ENCODE measurements at places on chromosomes 6 and 20.
A peak's percentile ranks its signal among the peaks of the same experiment; 100 is the strongest.

GRCh38 chr20:10857352-10858070 lies 183.7 kb upstream of the JAG1 start:
- no peak for DNase-seq

DNA sequence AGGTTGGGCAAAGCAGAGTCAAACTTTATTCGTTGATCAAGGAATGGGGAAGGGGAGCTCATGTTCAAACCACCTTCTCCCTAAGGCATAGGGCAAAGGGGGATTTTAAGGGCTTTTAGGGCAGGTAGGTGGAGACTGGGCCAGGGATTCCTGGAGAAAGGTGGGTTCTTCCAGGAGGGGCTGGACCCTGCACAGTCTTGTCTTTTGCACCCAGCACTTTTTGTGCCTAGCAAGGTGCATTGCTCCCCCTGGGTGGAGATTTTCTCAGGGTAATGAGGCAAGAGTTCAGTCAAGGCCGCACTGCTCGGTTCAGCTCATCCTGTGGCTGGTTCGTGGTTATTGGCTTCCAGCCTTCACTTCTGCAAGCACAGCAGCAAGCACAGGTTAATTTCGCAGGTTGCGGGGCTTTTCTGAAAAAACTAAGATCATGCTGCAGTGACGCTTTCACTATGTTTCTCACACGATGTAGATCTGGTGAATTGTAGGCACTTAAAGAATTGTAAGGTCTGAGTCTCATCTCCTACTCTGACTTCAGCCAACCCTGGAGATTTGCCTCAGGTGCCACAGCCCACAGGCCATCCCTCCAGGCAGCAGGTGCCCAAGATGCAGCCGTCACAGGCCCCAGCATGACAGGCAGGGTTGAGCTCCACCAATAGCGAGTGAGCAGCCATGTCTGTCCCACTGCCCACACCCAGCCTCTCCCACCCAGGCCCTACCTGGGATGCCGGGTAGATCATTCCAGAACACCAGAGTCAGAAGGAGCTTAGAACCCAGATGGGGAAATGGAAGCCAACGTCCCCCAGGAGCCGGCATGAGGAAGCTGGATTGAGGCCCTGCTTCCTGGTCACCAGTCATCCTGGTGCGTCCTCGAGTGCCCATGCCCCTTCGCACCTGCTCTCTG lies 37.1 kb downstream of the SUN5 start:
- peak; percentile 37 for DNase-seq

GRCh38 chr6:128209771-128210170 lies 308.9 kb upstream of the THEMIS start:
- no peak for DNase-seq

- DNase-seq, result no peak
Measured at GRCh38 chr20:7841291-7841970, 98.8 kb downstream of the HAO1 start.

- no peak for DNase-seq
Measured at GRCh38 chr20:37408302-37409193, 62.6 kb downstream of the SRC start.

GRCh38 chr6:38571721-38572120 lies 68.0 kb downstream of the BTBD9 start:
- DNase-seq, result no peak

- no peak for DNase-seq
Measured at GRCh38 chr20:38269040-38269439, 8.5 kb upstream of the KIAA1755 start.

DNA sequence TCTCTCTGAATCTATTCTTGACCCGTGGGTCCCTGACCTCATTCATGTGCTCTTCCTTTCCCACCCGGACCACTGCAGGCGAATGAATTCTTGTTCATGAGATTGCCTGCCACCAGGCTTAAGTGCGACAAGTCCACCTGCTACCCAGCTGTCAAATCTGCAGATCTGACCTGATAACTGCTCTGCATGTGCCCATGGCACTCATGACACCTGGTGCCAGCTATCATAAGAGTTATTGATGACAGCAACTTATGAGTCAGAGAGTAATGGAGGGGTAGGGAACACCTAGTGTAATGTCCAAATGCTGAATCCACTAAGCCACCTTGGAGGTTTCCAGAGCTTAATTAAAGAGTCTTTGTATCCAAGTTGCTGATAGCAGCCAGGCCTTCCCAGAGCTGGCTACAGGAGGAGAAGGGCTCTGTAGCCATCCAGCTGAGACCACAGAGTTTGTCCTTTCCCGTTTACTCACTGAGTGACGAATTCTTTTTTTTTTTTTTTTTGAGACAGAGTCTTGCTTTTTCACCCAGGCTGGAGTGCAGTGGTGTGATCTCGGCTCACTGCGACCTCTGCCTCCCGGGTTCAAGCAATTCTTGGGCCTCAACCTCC lies 17.4 kb downstream of the SHLD1 start:
- DNase-seq, result no peak

DNA sequence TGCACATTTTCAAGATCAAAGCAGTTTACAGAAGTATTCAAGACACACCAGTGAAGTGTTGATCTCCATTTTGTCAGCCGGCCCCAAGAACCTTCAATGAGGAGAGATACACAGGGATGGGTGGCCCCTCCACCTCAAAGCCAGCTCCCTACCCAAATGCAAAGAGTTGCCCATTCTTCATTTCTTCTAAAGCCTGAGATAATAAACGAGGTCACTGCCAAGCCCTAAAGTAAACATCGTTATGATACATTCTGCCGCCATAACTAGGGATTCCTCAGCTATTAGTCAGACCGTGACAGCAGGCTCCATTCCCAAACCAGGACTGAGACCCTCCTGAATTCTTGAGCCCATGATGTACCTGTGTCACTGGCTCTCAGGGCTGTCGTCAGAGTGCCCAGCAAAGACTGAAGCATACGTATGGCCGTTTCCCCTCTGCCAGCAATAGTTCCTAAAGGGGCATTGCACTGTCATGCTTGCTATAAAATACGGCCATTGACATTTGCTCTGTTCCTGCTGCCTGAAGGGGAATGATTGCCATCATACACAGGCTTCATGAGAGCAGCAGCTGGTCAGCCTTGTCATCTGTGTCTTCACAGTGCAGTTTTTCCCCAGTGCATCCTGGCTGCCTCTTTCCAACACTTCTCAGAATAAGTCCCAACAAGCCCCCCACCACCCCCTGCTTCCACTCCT lies 41.7 kb downstream of the ISM1 start:
- no peak for DNase-seq

DNA sequence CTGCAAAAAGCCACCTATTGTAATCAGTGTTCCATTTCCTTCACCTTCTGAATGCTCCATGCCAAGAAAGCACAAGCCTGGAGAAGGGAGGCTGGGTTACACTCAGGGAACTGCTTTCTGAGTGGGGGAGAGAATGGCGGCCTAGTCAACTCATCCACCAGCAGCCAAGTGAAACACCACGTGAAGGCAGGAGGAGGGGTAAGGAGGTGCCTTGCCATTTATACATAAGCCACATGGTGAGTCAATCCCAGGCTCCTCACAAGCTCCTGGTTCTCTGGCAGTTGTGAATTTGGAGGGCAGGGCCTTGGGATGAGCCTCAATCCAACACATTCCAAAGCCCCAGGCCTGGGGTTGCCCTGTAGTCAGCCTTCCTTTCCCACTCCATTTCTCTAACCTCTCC lies 149.4 kb downstream of the CD24 start:
- DNase-seq, result no peak

DNA sequence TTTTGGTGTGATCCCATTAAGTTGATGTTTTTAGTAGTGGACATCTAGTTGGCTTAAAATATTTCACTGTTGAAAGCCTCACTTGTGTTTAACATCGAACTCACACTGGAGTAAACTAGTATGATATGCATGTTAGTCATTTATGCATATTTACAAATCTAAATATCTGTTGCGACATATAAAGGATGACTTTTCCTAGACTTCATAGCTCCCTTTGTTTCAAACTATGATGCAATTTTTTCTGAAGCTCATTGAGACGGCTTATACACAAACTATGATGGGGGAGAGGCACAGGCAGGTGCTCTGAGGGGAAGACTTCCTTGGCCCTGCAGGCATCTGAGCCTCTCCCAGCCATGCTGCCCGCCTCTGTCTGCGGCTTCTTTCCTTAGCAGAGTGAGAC lies 11.8 kb upstream of the FOXC1 start:
- DNase-seq, result no peak

DNA sequence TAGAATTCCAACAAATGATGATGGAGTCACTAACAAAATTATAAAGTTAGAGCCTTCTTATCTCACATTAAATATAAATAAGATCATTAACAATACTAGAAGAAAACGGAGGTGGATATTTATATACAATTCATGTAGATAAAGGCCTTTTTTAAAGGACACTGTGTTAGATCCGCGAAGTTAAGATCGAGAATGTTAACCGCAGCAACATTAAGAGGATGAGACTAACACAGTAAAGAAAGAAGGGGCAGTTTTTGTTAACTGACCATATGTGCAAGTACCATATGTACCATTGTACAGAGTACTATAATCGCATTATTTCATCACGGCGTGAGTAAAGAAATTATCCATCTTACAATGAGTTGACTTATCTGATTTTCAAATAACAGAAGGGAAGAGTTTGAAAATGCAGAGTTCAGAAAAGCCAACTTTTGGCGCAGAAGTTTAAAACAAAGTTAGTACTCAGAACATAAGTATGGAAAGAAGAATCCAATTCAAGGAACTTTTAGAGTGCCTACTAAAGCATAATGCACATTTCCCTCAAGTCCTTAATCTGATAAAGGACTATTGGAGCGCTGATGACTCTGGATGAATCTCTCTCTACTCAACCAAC lies 1.4 kb downstream of the FBXL4 start:
- DNase-seq, result no peak

- DNase-seq, result no peak
Measured at GRCh38 chr20:9889270-9889981, 50.5 kb upstream of the PAK5 start.

- DNase-seq, result no peak
Measured at GRCh38 chr20:59961423-59961822, 3.2 kb downstream of the CDH26 start.

DNA sequence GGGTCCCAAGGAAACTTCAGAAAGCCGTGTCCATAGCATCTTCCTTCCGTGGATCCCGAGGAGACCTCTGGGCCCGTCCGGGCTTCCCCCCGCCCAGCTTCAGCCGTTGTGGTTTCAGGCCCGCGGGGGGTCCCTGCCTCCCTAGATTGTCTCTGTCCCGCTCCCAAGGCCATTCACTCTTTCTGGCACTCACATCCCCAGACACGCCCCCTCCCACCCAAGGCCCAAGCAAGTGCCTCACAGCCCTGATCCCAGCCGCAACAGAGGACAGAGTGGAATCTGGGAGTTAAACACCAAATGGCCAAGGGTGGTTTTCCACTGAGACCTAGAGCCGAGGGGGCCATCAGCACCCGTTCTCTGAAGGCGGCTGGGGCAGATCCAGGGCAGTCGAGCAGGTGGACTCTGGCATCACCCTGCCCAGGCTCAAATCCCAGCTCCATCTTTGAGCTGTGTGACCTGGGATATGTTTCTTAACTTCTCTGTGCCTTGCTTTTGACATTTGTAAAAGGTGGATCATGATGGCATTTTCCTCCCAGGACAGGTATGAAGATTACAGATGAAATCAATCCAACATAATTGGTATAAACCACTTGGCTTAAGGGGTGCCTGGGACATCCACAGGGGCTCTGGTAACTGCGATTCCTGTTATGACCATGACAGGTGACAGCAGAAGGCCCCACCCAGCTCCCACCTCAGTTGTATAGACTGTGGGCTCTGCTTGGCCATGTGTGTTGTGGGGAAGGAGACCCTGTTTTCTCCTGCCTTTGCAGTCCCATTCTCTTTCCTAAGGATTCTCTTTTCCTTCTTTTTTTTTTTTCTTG lies 48.1 kb downstream of the CTCFL start:
- DNase-seq, result no peak

Measured in stimulated activated CD8-positive, alpha-beta memory T cell treated with anti-CD3 and anti-CD28 coated beads, Interleukin-15, amount 100 ng/mL, for 48 hours (primary cell).